Activated CD8-positive, alpha-beta T cell treated with anti-CD3 and anti-CD28 coated beads for 36 hours (primary cell): ENCODE measurements at places on chromosomes 12 and 14.

DNA sequence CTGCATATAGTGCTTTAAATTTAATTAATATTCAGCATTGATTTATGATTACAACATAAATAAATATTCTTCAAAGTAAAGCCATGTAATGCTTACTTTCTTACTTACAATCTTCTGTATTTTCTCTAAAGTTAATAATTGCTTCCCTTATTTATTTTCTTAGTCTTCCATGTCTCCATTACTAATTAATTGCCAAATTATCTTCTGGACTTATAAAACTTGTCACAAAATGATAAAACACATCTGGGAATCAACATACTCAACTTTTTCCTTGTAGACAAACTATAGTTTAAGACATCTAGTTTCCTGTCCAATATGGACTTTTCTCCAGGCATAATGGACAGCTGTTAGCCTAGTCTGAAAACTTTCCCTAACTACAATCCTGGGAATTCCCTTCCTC is 466.6 kb downstream of the FLRT2 start:
- no peak for DNase-seq

GRCh38 chr12:57476162-57476992 is 3.3 kb downstream of the ARHGAP9 start:
- peak; percentile 93 for DNase-seq

- DNase-seq, result no peak
Measured at GRCh38 chr14:76701436-76701835, 59.8 kb upstream of the VASH1 start.

- peak; percentile 19 for DNase-seq
Measured at GRCh38 chr14:103763730-103764488, 48.3 kb downstream of the ZFYVE21 start.

DNA sequence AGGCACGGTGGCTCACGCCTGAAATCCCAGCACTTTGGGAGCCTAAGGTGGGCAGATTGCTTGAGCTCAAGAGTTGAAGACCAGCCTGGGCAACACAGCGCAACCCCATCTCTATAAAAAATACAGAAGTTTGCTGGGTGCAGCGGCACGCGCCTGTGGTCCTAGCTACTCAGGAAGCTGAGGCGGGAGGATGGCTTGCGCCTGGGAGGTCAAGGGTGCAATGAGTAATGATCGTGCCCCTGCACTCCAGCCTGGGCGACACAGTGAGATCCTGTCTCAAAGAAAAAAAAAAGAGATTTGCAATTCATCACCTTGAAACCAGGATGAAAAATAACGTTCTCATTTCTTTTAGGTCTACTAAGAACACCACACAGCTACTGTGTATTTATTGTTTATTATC is 4.0 kb downstream of the STX2 start:
- DNase-seq, result peak; percentile 24

- DNase-seq, result no peak
Measured at GRCh38 chr14:23729720-23730387, 93.7 kb downstream of the DHRS2 start.

DNA sequence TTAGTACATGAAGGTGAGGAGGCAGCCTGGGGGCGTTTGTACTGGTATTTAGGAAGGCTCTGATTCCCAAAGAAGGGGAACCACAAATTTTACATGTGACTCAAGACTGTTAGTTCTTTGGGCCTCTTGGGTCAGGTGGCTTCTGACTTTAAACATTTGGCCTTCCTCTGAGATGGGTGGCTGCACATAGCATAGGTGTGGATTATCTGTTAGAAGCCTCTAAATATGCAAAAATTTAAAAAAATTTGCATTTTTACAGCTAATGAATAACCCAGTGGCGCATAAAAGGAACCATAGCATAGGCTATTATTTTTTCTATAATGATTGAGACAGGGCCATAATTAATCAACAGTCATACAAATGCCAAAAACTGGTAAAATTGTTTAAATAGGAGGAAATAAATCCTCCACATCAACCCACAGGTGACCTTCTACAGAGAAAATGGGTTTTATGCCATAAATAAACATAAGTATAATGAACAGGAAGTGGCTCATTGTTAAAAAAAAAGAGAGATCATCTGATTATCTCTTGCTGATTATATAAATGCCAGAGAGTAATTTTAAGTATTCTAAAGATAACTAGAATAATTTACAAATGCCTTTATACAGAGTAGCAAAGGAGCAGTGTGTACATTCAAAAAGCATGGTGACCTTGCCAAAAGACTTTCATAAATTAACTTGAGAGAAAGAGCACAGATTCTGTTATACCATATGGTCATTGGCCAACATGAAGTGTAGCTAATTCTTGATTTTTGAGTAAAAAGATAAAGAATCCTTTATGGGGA is 284.2 kb upstream of the ATP2B1 start:
- no peak for DNase-seq

DNA sequence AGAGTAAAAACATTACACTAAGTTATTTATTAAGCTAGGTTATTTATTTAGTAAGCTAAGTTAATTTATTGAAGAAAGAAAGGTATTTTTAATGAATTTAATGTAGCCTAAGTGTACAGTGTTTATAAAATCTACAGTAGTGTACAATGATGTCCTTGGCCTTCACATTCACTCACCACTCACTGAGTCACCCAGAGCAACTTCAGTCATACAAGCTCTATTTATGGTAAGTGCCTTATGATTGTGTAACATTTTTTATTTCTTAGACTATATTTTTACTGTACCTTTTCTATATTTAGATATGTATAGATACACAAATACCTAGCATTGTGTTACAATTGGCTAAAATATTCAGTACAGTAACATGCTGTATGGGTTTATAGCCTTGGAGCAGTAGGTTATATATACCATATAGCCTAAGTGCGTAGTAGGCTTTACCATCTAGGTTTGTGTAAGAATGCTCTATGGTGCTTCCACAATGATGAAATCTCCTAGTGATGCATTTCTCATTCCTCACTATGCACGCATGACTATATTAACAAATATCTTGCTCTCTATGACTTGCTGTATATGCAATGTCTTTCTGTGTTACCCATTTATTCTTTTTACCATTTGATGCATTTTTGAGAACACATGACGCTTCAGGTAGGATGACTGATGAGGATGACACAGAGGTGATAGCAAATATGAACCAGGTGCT is 309.6 kb upstream of the ATXN7L3B start:
- DNase-seq, result no peak

DNA sequence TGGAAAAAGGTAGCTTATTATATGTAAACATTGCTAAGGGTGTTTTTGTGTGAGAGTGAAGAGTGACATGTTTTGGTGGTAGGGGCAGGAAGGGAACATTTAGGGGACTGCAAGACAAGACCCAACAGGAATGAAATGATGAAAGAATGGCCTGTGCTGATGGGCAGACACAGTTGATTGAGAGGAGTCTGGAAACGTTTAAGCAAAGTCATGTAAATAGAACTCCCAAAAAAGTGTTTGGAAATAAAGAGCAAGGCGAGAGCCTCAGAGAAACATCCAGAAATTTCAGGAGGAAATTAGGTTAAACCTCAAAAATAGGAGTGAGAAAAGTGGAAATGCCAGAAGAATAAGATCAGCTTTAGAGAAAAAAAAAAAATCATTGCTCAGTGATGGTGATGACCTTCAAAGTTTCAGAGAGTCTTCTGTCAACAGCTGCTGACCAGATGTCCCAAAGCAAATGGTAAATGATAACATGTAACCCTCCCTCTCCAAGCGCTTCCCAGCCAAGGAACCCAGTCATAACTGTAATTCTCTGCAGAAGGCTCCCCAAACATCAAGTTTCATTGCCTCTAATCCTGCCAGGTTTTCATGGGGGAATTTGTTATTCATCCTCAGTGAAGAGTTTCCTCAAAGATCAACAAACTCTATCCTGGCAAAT is 223.2 kb upstream of the FAR2 start:
- no peak for DNase-seq

DNA sequence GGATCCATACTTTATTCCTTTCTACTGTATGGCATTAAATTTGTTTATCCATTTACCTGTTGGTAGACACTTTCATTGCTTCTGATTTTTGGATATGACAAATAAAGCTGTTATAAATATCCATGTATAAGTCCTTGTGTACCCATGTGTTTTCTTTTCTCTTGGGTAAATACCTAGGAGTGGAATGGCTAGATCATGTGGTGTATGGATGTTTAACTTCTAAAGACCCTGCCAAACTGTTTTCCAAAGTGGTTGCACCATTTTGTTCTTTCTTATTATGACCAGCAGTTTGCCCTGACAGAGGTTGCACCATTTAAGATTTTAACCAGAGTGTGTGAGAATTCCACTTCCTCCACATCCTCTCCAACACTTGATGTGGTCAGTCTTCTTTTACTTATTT is 6.0 kb upstream of the DAZAP2 start:
- no peak for DNase-seq

DNA sequence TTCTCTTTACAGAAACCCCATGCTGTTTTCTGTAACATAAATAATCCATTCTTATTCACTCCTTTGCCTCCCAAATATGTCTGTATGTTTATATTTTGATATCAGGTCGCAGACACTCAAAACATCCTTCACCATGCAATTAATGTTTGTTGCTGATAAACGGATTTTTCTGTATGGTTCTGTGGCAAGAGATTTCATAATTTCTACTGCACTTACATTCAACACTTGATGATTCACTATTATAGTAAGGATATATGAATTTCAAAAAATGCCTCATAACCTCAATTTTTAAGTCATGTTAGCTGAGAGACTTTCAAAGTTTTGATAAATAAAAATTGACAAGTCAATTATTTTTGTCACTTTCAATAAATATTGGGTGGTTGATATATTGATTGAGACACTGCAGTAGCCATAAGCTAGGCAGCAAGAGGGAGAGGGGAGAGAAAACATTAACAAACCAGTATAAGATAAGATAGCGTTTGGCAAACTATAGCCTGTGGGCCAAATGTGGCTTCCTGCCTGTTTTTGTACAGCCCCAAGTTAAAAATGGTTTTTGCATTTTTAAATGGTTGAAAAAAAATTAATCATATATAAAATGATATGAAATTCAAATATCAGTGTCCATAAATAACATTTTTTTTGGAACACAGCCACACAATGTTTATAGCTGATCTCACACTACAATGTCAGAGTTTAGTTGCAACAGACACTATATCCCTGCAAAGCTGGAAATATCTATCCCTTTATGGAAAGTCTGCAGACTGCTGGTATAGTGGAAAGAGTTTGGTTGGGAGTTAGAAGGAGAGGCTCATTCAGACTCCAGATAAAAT is 18.3 kb downstream of the ALDH6A1 start:
- no peak for DNase-seq

- no peak for DNase-seq
Measured at GRCh38 chr12:50799908-50800307, 36.0 kb downstream of the ATF1 start.

- DNase-seq, result no peak
Measured at GRCh38 chr14:105739331-105740102, 213.1 kb downstream of the TMEM121 start.

GRCh38 chr14:104844306-104845032 is 20.6 kb upstream of the CEP170B start:
- DNase-seq, result no peak
